ENCODE measurements at places on chromosomes 4 and X.

- no peak for DNase-seq
Observed at GRCh38 chr4:168880811-168881595, 129.1 kb downstream of the CBR4 start.

GRCh38 chr4:130478406-130478805, 1382.5 kb downstream of the C4orf33 start:
- no peak for DNase-seq

DNA sequence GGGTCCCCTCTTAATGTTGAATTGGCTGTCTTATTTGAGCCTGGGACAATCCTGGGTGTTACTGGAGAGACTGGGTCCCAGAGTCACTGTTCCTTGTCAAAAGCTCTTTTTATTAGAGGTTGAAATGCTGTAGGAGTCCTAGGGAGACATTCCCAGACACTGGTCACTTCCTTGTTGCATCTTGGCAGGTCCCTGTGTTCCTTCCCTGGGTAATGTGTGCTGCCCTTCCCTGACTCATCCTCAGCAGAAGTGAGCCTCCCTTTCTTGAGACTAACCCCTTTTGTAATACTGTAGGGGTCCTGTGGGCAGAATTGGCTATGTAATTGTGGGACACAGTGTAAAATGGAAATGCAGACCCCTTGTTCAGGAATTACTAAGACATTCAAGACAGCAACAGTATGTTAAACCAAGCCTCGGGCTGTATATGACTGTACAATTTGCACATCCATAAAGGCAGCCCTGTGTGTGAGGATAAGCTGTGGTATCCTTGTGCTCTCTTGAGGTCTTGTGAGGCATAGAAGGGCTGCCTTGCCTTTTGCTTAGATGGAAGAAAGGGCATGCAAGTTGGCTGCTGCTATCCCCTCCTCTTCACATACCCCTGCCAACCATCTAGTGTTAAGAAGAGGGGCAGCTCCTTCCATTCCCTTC, 53.5 kb downstream of the DCLK2 start:
- DNase-seq = no peak

DNA sequence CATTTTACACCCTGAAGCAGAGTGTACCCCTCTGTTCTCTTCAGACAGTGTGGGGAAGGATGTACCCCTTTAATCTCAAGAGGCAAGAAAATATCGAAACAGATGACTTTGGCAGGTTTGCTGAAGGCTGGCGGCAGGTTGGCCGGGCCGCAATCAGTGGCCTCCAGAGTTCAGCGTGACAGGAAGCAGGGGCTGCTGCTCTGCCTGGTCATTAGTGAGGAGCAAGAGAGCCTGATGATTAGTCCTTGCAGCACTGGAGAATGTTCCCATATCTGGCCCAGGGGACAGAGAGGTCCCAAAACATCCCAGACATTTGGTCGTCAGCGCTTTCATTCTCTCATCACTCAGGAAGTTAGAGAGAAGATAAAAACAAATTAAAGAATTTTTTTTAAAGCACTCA, 352.8 kb downstream of the SPRY1 start:
- no peak for DNase-seq

DNA sequence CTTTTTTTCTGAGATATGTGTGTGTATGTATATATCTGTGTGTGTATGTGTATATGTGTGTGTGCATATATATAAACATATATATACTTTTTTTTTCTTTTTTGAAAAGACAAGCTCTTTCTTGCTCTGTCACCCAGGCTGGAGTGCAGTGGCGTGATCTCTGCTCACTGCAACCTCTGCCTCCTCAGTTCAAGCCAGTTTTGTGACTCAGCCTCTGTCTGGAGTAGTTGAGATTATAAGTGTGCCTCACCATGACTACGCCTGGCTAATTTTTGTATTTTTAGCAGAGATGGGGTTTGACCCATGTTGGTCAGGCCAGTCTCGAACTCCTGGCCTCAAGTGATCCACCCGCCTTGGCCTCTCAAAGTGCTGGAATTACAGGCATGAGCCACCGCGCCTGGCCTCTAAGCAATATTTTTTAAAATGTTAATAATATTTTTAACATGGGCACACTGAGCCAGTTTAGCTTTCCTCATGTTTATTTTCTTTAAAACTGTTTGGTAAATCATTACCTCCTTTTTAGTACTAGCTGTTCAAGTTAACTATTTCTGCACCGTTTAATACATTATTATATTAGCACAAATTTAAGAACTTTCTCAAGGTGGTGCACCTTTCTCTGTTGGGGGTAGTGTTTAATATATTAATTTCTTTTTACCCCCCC, 33.3 kb downstream of the BBS12 start:
- DNase-seq = no peak

DNA sequence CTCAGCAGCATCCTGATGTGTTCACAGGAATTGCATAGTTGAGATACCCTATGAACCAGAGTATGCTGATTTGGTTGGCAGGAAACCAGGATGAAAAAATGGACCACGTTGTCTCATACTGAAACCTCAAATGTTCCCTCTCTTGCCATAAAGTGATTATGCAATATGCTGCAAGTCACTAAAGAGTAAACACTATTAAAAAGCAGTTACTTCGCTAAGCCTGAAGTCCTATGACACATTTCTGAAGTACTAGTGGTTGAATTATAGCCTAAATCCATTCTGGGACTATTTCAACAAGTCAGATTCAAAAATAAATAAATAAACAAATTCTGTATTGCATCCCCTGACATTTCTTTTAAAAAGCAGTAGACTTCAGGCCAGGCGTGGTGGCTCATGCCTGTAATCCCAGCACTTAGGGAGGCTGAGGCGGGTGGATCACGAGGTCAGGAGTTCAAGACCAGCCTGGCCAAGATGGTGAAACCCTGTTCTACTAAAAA, 106.0 kb upstream of the NAP1L5 start:
- DNase-seq = no peak

- DNase-seq = no peak
Observed at GRCh38 chr4:108646706-108647105, 3.7 kb upstream of the OSTC start.

- DNase-seq = no peak
Observed at GRCh38 chr4:137069473-137069872, 462.8 kb downstream of the PCDH18 start.

DNA sequence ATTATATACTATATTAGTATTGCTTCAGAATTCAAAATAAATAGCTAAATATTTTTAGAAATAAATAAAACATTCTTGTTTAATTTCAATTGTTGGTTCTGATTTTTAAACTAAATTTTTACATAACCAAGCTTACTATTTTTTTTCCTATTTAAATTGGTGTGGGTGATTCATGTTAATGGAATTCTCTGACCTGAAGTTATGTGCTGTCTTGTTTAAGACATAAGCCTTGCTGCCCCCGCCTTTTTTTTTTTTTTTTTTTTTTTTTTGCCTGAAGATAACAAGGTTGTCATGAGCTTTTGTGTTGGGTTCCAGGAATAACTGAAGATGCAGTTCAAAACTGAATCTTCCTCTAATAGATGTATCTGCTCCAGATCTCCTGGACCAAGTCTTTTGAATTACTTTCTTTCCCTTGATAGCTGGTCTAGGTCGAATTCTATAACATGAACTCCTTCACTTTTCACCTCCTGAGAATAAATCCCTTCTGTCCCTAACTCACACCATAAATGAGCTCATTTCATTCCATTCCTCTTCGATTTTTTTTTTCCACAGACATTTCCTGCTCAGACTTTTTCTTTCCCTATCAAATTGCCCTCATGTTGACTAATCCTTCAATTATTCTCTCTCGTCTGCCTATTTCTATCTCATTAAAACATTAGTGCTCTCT, 261.5 kb upstream of the FTHL17 start:
- no peak for DNase-seq

- no peak for DNase-seq
Observed at GRCh38 chr4:71772592-71772991, 11.3 kb downstream of the GC start.

Data from CD4-positive, alpha-beta T cell treated with Interleukin-2 at 100 ng/mL for 4 hours (primary cell).